ENCODE measurements at places on chromosomes 12 and 14.

GRCh38 chr12:132541200-132541599, 51.2 kb downstream of the FBRSL1 start:
- DNase-seq: no peak

- DNase-seq: no peak
These were observed 2.6 kb downstream of the ZC3H14 start for GRCh38 chr14:88565427-88565826.

- DNase-seq: no peak
These were observed 43.9 kb upstream of the MDM1 start for GRCh38 chr12:68375756-68376695.

- DNase-seq: peak; percentile 65
These were observed 11.3 kb downstream of the PHLDA1 start for GRCh38 chr12:76020281-76020680.

DNA sequence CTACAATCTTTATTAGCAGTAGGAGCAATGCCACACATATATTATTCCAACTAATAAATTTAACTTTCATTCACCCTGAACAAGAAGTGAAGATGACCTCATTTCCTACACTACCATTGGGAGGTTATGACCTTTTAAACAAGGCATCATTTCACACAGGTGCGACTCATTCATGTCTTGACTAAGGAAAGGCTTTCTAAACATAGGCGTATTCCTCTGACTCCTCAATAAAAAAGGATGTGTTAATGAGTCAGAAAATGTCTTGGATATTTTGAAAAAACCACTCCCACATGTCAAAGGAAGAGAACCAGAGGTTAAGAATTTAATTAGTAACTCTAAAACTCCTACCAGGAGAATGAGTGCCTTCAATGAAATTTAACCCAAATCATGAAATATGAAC, 115.2 kb downstream of the PRICKLE1 start:
- no peak for DNase-seq

DNA sequence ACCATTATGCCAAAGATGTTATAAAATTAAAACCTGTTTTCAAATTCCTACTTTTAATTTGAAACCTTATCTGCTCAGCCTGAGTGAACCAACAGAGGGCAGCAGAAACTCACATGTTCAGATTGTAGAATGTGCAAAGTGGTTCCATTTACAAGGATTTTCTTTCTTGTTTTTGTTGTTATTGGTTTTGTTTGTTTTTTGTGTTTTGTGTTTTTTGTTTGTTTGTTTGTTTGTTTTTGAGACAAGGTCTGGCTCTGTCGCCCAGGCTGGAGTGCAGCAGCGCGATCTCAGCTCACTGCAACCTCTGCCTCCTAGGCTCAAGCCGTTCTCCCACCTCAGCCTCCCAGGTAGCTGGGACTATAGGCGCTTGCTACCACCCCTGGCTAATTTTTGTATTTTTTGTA, 22.8 kb upstream of the GARIN2 start:
- DNase-seq: no peak

DNA sequence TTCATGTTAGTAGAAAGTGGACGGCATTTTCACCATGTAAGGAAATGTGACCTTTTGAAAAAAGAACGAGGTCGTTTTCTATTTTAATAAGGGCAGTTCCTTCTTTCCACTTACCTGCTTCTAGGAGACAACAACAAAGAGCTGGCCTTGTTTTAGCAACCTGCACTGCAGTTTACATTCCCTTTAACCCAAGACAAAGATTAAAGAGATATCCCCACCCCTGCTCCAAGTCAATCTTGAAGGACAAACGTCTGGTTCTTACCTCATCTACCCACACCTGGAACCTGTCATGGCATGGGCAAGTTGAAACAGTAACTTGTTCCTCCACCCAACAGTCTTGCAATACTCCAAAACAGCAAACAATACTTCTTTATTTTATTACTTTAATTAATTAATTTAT, 32.7 kb downstream of the ZCCHC8 start:
- no peak for DNase-seq

Data from activated T-helper 9 cell treated with anti-CD3 and anti-CD28 coated beads, Interleukin-2, amount 50 U/mL, for 16 hours (primary cell).